ENCODE measurements at places on chromosomes 12 and 14. TPM values are rescaled to one million over a fixed set of nuclear protein-coding genes. Genes with fewer than 3 reads are reported as not detected.

Gene SERPINA12
- total RNA-seq, result not detected

Gene SDR9C7
- 0.23 TPM for total RNA-seq

Gene DNAH10
- total RNA-seq, result 5.3 TPM

Gene HCAR3
- not detected for total RNA-seq

Gene C12orf57
- 203 TPM for total RNA-seq

Gene SLC11A2
- total RNA-seq, result 85.1 TPM

Gene TMEM120B
- 8.5 TPM for total RNA-seq

Gene TSPAN11
- total RNA-seq, result 13.8 TPM

Measured in diencephalon (tissue), 1 donor.